Activated CD8-positive, alpha-beta memory T cell treated with anti-CD3 and anti-CD28 coated beads, Interleukin-2, amount 10 ng/mL, durations not matched to agents 7 days and 5 days (primary cell): ENCODE measurements at places on chromosomes 13 and 19. TPM values are rescaled to one million over a fixed set of nuclear protein-coding genes. Genes with fewer than 3 reads are reported as not detected.

DNA sequence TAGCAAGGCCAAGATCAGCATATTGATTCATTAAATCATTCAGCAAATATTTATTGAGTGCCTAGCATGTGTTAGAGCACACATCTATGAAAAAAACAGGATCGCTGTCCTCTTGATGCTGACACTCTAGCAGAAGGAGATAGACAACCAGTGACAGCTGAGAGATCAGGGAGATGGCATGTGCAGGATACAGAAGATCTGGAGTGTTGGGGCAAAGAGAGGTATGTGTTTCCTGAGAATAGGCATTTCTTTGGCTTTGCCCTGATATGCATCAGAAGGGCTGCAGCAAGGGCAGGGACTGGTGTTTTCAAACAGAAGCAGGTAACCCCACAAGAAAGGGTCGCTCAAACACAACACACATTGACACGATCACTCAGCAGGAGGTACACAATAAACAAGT, 423.4 kb downstream of the FOXO1 start:
- no peak for DNase-seq
- no peak overlapping the region for H3K4me3 ChIP-seq
- peaks cover 2% of the 10 kb centered on the region for H3K4me1 ChIP-seq
- no peak overlapping the region for H3K27ac ChIP-seq
- H3K36me3 ChIP-seq = peaks cover 3% of the 10 kb centered on the region
- H3K27me3 ChIP-seq = no peaks in the 10 kb centered on the region

Gene CGB2
- total RNA-seq = not detected

Gene ZNF729
- not detected for total RNA-seq

Gene TMTC4
- 33.0 TPM for total RNA-seq
